Hematopoietic multipotent progenitor cell treated with erythropoietin and hydrocortisone succinate and interleukin-3 and kit ligand, for 4 days (in vitro differentiated cells): ENCODE measurements at places on chromosomes 1 and 21.

DNA sequence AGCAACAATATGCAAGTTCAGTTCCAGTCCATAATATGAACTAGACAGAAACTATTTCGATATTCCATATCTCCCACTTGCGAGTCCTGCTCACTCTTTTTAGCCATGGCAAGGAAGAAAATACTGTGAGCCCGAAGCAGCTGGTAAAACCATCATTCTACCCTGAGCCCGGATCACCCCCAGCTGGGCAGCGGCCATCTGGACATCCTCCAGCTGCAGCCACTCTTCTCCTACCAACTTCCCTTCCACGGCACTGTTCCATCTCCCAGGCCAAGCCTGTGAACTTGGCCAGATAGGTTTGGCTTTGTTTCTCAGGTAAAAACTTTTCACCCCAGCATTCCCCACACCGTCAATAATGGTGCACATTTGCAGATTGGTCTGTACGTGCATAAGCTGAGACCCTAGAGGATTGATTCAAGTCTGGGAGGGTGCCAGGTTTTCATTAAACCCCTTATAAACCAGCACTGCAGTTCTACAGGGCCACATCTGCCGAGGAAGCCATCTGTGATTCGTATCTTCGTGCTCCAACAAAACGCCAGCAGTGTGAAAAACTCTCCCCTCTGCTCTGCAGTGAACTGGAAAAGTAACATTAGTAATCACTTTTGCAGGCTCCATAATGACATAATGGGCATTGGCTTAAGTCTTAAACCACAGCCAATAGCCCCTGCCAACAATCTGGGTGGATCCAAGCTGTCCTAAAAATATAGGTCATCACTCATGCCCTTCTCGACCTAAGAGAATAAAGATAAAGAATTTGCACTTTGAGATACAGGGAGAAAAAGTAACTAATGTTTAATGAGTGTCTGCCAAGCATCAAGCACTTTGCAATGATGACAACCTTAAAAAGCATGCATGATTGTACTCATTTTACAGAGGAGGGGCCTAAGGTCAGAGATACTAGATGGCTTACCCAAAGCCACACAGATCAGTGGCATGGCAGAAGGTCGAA lies 205.1 kb downstream of the PLPP3 start:
- DNase-seq: no peak

GRCh38 chr1:180291004-180291403 lies 60.9 kb downstream of the LHX4 start:
- DNase-seq: peak; percentile 19

GRCh38 chr1:70220015-70220414 lies 1.2 kb upstream of the SRSF11 start:
- peak; percentile 84 for DNase-seq

DNA sequence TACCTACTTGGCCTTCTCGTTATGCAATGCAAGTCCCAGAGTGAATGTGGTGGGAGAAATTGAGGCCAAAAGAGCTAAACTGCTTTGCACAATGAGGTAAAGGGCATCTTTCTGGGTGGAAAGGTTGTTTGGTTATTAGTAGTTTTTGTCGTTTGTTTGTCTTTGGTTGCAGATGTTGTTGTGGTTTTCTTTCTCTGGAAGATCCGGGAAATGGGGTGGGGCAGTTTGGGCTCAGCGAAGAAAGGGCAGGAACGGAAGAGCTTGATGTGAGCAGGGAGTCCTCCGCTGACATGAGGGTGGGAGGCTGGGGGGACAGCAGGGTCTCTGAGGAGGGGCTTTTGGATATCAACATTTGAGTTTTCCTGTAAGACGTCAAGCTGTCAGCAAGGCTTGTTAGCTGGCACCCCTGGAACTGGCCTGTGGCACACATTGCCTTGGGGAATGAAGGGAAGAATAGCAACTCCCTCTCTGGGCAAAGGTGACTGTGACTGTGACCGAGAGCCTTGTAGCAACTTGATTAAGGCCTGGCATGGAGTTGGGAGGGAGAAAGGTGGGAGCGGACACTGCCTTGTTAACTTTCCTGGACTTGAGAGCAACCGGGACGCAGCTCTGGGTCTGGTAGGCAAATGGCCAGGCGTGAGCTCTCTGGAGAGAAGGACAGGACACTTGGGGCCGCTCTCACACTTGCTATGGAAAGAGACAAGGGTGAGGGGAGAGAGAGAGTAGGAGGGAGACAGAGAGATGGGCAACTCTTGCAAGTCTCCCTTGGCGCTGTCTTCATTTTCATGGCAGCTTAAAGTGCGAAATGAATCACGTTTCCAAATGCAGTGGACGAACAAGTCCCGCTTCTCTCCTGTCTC lies 15.4 kb upstream of the OPRD1 start:
- no peak for DNase-seq

- DNase-seq: no peak
Observed at GRCh38 chr1:29722598-29722997, 486.3 kb downstream of the PTPRU start.

DNA sequence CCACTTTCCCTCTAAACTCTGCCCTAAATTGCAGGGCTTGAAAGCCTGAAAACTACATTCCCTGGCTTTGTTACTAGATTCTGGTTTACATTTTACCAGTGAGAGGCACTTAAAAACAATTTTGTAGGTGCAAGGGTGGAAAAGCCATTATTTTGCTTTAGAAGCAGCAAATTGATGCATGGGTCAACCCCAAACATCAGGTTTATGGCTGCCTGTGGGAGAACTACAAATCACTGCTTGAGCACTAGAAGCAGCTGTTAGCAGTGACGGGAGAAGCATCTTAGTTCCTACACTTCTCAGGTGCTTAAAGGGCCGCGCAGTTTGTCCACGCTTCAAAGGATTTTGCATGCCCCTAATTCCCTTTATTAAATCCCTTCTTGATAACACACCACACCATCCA lies 417.2 kb downstream of the PCP4 start:
- DNase-seq: no peak

- DNase-seq: no peak
Observed at GRCh38 chr1:43531107-43531905, 623 bp downstream of the PTPRF start.

DNA sequence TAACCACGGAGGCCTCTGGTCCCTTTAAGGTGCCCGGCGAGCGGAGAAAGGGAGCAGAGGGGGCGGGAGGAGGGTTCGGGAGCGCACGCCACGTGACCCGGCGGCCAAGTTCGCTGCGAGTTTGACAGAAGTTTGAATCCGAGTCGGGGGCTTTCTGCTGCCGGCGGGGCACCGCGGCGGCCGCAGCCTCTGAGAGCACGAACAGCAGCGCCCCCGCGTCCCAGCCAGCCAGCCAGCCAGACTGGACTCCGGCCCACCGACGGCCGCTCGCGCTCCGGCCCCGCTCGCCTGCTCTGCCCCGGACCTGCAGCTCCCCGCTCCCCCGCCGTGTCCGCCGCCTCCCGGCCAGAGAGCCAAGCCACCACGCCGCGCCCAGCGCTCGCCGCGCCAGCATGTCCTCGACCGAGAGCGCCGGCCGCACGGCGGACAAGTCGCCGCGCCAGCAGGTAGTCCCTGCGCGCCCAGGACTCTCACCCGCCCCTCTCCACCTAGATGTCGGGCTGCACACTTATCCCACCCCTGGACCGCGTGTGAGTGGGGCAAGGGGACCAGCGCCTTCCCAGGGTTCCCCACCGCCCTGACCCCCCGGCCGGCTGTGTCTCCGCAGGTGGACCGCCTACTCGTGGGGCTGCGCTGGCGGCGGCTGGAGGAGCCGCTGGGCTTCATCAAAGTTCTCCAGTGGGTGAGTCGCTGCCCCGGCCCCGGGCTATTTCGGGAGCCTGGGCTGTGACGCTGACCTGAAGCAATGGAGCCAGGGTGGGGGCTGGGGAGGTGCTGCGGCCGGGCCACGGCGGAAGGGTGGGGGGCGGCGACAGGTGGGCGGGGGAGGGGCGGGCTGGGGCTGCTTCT lies at the start of gene SYPL2:
SYPL2 (plus strand) TSS at position 95 of the 849 bp plus-strand sequence; CDS start at position 393, 298 bp downstream.
- DNase-seq: peak; percentile 31

DNA sequence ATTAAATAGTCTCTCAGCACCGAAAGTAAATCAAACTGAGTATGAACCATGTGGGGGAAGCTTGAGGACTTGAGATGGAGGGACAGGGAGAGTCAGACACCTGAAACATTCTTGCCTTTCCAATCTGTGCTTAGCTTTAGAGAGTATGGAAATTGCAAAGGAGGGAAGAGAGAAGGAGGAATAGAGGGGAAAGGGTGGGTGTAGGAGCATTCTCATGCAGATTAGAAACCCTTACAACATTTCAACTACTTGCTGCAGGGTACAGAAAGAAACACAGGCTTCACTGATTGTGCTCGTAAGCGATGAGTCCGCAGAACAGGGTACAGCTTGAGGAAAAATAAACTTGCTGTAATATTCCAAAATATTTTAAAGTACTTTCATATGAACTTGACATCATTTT lies 73.8 kb downstream of the NIBAN1 start:
- no peak for DNase-seq

DNA sequence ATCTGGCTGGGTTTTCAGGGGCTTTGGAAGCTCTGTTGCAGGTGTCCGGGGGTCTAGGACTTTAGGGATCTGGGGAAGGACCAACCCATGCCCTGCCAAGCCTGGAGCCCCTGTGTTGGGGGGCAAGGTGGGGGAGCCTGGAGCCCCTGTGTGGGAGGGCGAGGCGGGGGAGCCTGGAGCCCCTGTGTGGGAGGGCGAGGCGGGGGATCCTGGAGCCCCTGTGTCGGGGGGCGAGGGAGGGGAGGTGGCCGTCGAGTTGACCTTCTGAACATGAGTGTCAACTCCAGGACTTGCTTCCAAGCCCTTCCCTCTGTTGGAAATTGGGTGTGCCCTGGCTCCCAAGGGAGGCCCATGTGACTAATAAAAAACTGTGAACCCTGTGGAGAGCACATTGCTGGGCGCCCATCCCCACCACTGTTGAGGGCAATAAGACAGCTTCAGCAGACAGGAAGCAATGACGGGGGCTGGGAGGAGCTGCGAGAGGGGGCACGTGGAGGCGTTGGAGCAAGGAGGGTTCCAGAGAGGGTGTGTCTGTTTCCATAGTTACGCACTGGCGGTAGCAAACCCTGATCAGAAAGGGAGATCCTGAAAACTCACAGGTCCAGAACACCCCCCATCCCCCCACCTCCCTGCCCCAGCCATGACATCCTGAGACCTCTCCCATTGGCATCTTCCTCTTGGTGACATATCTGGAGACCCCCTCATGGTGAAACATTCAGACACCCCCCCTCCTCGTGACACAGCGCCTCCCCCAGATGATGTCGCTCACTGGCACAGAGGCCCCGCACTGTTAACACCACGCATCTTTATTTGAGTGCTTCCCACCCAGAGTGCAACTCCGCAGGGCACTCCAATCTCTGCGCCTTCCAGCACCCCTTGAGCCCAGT lies 8.4 kb downstream of the MYBPH start:
- peak; percentile 52 for DNase-seq

GRCh38 chr1:232599178-232600041 lies 30.5 kb downstream of the SIPA1L2 start:
- peak; percentile 54 for DNase-seq
